Fibroblast of skin of right quadriceps (primary cell): ENCODE measurements at places on chromosomes 5 and 9.

DNA sequence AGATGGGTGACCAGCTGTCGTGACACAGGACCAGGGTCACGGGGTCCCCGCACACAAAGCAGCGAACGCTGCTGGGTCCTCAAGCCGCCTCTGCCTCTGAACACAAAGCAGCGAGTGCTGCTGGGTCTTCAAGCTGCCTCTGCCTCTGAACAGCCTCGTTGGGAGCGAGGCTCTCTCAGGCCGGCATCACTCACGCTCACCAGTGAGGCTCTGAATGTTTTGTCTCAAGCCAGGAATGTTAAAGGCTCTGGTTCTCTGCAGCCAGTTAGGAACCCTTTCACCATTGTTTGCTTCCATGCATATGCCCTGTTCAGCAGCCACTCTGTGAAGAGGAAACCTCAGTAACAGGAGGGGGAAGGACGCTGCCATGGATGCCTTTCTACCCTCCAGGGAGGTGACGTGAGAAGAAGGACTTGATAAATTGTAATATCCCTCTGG is 82.7 kb upstream of the TAF11L2 start:
- no peak for DNase-seq

GRCh38 chr9:107281184-107281583 is 1.9 kb upstream of the RAD23B start:
- no peak for DNase-seq

DNA sequence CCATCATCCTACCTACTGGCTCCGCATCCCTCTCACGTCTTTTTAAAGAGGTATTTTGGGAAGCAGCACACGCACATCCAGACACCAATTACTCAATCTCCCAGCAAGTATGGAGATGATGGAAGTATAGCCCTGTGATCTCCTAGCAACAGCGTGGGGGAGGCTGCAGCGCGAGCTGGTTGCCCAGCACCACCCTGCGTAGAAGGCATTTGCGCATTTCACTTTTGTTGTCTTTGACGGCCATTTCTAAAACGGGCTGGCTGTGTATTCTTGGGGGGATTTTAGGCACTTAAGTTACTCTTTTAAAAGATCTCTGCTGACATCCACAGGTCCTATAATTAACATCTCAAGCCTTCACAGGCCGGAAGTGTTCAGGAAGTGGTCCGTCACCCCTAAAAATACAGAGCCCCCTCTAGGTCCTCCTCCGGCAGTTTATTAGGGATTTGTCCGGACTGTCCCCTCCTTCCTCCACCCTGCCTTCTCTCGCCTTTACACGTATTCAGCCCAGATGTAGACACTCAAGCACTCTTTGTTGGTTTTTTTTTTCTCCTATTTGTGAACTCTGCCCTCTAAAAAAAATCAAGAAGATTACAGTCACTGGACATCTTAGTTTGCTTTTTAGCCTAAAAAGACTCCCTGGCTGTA is 371.4 kb downstream of the NTRK2 start:
- DNase-seq: no peak

DNA sequence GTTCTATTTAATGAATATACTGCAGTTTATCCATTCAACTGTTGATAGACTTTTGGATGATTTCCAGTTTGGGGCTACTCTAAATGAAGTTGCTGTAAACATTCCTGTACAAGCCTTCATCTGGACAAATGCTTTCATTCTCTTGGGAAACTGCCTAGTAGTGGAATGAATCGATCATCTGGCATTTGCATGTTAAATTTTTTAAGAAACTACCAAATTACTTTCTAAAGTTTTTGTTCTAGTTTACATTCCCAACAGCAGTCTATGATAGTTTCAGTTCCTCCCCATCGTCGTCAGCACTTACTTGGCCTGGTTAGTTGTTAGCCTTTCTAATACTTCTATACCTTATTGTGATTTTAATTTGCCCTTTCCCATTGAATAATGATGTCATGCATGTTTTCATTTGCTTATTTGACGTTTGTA is 306.3 kb downstream of the FER start:
- peak; percentile 91 for DNase-seq

- DNase-seq: no peak
Measured at GRCh38 chr9:133457233-133457632, 2.5 kb upstream of the CACFD1 start.

DNA sequence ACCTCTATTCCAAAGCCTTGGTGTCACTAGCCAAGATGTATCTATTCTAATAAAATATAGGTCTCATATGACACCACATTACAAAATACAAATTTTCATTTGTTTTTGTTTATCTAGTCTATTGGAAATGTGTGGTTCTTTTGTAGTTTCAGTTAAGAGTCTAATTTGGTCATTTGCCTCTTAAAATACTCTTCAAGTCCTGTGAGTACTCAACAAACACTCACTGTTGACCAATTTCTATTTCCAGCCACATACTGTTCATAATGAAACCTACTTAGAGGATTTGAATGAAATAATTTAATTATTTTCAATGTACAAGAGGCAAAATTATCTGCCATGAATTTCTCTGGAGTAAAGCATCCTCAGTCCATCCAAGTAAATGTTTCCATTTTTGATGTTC is 40.6 kb downstream of the SLC1A3 start:
- no peak for DNase-seq

DNA sequence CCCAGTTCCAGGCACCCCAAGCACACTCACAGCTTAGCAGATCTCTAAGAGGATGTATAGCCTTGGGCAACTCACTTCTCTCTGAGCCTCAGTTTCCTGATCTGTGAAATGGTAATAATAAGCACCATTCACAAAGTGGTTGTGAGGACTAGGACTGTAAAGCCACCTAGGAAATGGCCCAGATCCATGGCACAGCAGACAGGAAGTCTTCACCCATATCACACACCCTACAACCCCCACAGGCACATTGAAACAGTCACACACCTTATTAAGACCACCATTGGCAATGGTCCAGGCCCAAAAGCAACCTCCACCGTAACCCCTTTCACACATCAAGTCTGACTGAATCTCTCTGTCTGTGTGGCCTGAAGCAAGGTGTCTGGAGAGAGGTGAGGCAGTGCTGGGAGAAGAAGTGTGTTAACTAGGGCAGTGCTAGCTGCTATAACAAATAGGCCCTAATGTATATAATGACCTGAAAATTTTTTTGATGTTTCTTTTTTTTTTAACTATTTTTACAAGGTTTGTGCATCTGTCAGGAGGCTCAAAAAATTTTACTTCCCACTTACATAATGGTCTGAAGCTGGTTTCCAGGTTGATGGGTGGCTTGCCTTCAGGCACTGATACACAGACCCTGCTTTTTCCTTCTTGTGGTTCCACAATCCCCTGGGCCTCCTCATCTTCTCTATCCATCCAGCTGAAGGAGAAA is 2.4 kb upstream of the RGS14 start:
- no peak for DNase-seq

GRCh38 chr5:61783481-61783880 is 451.4 kb downstream of the ZSWIM6 start:
- no peak for DNase-seq

- DNase-seq: peak; percentile 77
Measured at GRCh38 chr5:169788168-169788567, 151.1 kb downstream of the DOCK2 start.

DNA sequence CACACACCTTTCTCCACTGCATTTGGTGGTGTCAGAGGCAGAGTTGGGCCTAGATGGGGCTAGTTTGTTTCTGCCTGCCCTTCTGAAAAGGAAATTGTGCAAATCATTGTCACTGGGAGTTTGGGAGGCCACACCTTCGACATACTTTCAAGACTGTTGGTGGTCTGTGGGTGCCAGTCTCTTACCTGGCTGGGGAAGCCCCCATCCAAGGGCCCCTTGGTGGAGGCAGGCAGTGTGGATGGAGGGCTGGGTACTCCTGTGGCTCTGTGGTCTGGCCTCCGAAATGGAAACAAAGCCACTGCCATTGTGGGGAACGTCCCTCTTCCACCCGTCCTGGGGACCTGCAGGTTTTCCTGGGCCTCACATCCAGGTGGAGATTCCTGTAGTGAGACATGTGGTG is 10.9 kb upstream of the PHYHD1 start:
- DNase-seq: no peak

- DNase-seq: peak; percentile 48
Measured at GRCh38 chr9:94554439-94555331, at the start of gene PCAT7. Gene PCAT7, plus strand, starts transcription at chr9:94555083.

GRCh38 chr9:113499876-113500497 is 36.5 kb downstream of the RGS3 start:
- DNase-seq: no peak

- no peak for DNase-seq
Measured at GRCh38 chr5:114223866-114224265, 138.0 kb upstream of the KCNN2 start.

GRCh38 chr5:175222621-175223020 is 221.4 kb downstream of the DRD1 start:
- DNase-seq: no peak

- DNase-seq: peak; percentile 42
Measured at GRCh38 chr5:78320401-78320800, 25.9 kb upstream of the AP3B1 start.

DNA sequence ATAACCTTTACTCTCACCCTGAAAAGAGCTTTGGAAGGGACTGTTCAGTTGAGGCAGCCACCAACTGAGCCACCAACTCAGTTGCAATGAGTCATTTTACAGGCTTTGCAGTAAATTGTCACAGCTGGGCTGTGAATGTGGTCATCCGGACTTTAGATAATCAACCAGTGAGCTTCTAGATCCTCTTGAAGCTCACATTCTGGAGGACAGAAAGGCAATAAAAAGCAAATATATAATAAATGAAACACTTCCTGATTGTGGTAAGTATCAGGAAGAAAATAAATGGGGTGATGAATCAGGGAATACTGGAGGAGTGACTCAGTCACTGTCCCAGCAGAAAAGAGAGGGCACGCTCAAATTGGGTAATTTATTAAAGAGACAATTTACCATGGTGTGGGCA is 13.2 kb upstream of the C5orf58 start:
- peak; percentile 92 for DNase-seq

- DNase-seq: peak; percentile 75
Measured at GRCh38 chr5:139746691-139747582, 48.7 kb upstream of the PSD2 start.

DNA sequence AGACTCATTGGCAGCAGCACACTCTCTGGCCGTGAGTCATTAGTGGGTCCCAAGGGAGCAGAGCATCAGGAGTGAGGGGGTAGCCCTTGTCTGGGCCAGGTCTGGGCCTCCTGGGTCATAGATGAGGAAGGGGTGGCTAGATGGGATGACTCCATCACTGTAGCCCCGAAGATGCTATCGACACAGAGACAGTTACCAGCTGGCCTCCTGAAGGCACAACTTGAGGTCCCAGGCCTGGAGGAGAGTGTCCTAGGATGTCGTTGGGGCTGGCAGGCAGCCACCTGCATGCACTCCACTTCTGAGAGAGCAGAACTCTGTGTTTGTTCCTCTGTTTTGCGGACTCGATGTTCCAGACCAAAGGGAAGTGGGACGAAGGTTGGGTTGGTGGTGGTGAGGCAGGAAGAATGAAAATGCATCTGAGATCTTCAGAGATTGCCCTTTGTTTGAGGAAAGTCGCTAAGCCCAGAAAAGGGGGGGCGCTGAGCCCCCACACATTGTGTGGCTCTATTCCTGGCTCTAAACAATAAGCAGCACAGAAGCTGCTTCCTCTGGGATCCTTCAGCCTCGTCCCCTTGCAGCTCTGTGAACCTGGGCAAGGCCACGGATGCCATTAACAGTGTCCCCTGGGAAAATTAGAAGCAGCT is 4.7 kb downstream of the BTNL9 start:
- no peak for DNase-seq

GRCh38 chr5:68673823-68674180 is 420.0 kb upstream of the SLC30A5 start:
- DNase-seq: no peak

DNA sequence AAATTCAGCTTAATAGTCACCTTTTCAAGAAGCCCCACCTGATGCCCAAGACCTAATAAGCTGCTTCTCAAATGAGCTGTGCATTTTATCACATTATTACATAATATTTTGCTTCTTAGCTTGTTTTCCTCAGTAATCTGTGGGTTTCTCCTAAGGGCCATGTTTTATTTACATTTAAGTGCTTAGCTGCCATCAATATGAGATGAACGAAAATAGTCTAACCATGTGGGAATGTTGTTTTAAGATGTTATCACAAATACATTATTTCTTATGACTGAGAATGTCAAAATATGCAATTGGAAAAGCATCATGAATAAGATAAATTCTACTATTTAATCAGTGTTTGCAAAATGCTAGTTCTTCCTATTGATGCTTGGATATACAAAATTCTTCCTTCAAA is 10.1 kb downstream of the ARRDC3 start:
- DNase-seq: no peak

GRCh38 chr5:97986069-97986468 is 787.4 kb upstream of the RGMB start:
- DNase-seq: peak; percentile 66

DNA sequence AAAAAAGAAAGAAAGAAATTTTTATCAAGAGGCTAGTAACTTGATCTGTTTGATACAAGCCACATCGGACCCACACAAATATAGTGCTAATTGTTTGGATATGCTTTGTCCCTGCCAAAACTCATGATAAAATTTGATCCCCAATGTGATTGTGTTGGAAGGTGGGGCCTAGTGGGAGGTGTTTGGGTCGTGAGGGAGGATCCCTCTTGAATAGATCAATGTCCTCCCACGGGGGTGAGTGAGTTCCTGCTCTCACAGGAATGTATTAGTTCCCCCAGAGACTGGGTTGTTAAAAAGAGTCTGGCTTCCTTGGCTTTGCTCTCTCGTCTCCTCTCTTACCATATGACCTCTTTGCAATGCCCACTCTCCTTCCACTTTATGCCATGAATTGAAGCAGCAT is 80.6 kb upstream of the CPLX2 start:
- DNase-seq: no peak

- DNase-seq: no peak
Measured at GRCh38 chr5:78182838-78183237, 111.7 kb downstream of the AP3B1 start.
